ENCODE measurements at places on chromosomes 12 and 14. TPM values are rescaled to one million over a fixed set of nuclear protein-coding genes. Genes with fewer than 3 reads are reported as not detected.

Gene LBHD2
- total RNA-seq: not detected

Gene MANSC1
- total RNA-seq: 6.6 TPM

Gene NTF3
- 1.4 TPM for total RNA-seq

Gene PTPN6
- total RNA-seq: 38.9 TPM

Gene SLC24A4
- total RNA-seq: 0.29 TPM

Gene ENDOU
- not detected for total RNA-seq

Gene KCNH5
- 2.5 TPM for total RNA-seq

Gene TMEM263
- 25.7 TPM for total RNA-seq

Gene CD163
- 11.6 TPM for total RNA-seq

Gene EXOC3L4
- total RNA-seq: 2.5 TPM

Gene CLEC1B
- not detected for total RNA-seq

Gene TBX3
- 57.9 TPM for total RNA-seq

Gene GDF11
- 35.3 TPM for total RNA-seq

Gene ABCC9
- 0.42 TPM for total RNA-seq

GRCh38 chr14:90576581-90576980 lies 179.8 kb downstream of the CALM1 start:
- peaks cover 5% of the 10 kb centered on the region for H3K36me3 ChIP-seq
- no peak overlapping the region for H3K27ac ChIP-seq

GRCh38 chr12:14836336-14837210 lies 6.8 kb downstream of the ART4 start:
- DNase-seq: no peak
- H3K27ac ChIP-seq: no peak overlapping the region
- no peaks in the 10 kb centered on the region for H3K4me1 ChIP-seq
- H3K36me3 ChIP-seq: no peaks in the 10 kb centered on the region

GRCh38 chr12:85956081-85956480 lies 82.0 kb downstream of the NTS start:
- no peaks in the 10 kb centered on the region for H3K4me1 ChIP-seq
- H3K4me3 ChIP-seq: no peak overlapping the region
- no peak overlapping the region for H3K27ac ChIP-seq
- no peak for DNase-seq
- no peaks in the 10 kb centered on the region for H3K36me3 ChIP-seq

GRCh38 chr12:31650918-31651317 lies 8.6 kb upstream of the ETFBKMT start:
- H3K36me3 ChIP-seq: no peaks in the 10 kb centered on the region
- peak; percentile 32 for DNase-seq
- H3K4me3 ChIP-seq: no peak overlapping the region
- H3K4me1 ChIP-seq: no peaks in the 10 kb centered on the region

DNA sequence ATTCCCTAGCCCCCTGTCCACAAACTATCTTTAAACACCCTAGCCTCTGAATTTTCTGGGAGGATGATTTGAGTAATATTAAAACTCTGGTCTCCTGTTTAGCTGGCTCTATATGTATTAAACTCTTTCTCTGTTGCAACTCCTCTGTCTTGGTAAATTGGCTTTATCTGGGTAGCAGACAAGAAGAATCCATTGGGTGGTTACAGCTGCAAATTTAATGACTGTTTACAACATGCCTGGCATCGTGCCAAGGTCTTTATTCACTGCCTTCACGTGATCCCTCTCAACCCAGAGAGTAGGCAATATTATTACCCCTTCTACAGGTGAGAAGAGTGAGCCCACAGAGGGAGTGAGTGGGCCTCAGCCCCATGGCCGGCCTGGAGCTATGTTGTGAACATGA lies 77.8 kb upstream of the MYL2 start:
- no peaks in the 10 kb centered on the region for H3K27me3 ChIP-seq
- H3K36me3 ChIP-seq: no peaks in the 10 kb centered on the region
- H3K27ac ChIP-seq: no peak overlapping the region

DNA sequence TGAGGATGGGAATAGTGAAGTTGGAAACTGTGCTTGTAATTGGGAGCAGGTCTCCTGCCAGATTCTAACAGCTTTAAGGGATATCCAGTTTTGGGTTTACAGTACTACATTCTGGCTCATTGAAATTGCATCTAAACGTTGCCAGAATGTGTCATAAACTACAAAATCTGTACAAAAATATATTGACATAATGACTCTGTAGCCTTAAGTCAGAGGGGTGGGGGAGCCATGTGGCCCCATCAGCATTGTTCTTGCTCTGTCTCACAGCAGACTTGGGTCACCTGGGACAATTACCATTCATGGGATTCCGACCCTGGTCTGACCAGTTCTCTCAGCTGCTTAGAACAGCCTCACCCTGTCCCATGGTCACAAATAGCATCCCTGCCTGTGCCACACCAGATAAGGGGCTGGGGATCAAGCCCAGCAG lies 43.3 kb upstream of the MED13L start:
- DNase-seq: no peak
- no peaks in the 10 kb centered on the region for H3K36me3 ChIP-seq
- H3K27ac ChIP-seq: no peak overlapping the region
- no peak overlapping the region for H3K4me3 ChIP-seq
- H3K27me3 ChIP-seq: no peaks in the 10 kb centered on the region

GRCh38 chr14:105061428-105062047 lies 3.7 kb downstream of the GPR132 start:
- no peaks in the 10 kb centered on the region for H3K36me3 ChIP-seq
- peak; percentile 44 for DNase-seq
- no peak overlapping the region for H3K4me3 ChIP-seq
- no peak overlapping the region for H3K27ac ChIP-seq

GRCh38 chr14:59803052-59803540 lies 67.5 kb downstream of the RTN1 start:
- H3K27me3 ChIP-seq: no peaks in the 10 kb centered on the region
- H3K4me1 ChIP-seq: peaks cover 8% of the 10 kb centered on the region
- DNase-seq: no peak
- H3K36me3 ChIP-seq: no peaks in the 10 kb centered on the region
- no peak overlapping the region for H3K27ac ChIP-seq

GRCh38 chr14:23209651-23210423 lies 26.4 kb upstream of the SLC7A8 start:
- H3K36me3 ChIP-seq: no peaks in the 10 kb centered on the region
- H3K4me3 ChIP-seq: no peak overlapping the region
- H3K27me3 ChIP-seq: no peaks in the 10 kb centered on the region
- no peaks in the 10 kb centered on the region for H3K4me1 ChIP-seq

DNA sequence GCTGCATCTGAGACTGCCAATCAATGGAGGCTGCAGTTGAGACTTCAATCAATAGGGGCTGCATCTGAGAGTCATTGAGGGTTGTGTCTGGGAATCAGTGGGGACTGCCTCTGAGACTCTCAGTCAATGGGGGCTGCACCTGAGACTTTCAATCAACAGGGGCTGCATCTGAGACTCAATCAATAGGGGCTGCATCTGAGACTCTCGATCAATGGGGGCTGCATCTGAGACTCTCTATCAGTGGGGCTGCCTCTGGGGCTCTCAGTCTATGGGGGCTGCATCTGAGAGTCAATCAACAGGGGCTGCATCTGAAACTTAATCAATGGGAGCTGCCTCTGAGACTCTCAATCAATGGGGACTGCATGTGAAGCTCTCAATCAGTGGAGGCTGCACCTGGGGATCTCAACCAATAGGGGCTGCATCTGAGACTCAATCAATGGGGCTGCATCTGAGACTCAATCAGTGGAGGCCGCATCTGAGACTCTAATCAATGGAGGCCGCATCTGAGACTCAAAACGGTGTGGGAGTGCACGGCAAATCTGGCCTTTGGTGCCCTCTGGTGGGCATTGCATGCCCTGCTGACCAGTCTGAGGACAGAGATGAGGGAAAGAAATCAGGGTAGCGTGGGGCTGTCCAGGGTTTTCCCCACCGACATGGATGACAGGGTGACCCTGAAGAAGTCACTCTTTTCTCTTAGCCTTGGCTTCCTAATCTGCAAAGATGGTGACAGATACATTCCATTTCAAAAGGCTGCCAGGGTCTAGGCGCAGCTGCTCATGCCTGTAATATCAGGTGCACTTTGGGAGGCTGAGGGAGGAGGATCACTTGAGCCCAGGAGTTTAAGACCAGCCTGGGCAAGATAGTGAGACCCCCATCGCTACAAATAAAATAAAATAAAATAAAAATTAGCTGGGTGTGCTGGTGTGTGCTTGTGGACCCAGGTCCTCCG lies 41.3 kb upstream of the EIF5 start:
- H3K4me1 ChIP-seq: no peaks in the 10 kb centered on the region
- no peaks in the 10 kb centered on the region for H3K27me3 ChIP-seq
- no peak overlapping the region for H3K27ac ChIP-seq
- no peaks in the 10 kb centered on the region for H3K36me3 ChIP-seq
- peak; percentile 92 for DNase-seq
- H3K4me3 ChIP-seq: no peak overlapping the region

DNA sequence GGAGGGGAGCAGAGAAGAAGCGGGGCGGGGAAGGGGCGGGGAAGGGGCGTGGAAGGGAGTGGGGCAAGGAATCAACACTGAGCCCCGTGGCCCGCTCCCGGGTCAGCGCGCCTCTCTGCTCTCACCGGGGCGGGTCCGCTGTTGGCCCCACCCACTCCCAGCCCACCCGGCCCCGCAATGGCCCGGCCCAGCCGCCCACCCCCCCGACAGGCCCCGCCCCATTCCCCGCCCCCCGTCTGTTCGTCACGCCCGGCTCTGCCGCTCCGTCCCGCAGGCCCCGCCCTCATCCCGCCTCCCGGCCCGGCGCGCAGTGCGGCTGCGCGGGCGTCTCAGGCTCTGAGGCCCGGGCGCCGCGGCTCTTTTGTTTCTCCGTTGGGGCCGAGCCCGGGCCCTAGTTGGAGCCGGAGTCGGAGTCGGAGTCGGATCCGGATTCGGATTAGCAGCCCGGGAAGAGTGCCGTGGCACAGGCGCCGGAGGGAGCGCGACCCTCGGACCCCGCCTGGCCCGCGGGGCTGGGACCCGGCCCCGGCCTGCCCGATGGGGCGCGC lies at the start of gene ULK1:
Gene ULK1, plus strand, starts transcription at position 310 of the 548 bp plus-strand sequence. CDS start 380 bp downstream, outside the sequence.
- peak; percentile 99 for DNase-seq
- no peaks in the 10 kb centered on the region for H3K4me1 ChIP-seq
- H3K4me3 ChIP-seq: peak within 1 kb of the TSS; percentile 87
- peaks cover 15% of the 10 kb centered on the region for H3K36me3 ChIP-seq
- H3K27ac ChIP-seq: peak within 1 kb of the TSS; percentile 75

DNA sequence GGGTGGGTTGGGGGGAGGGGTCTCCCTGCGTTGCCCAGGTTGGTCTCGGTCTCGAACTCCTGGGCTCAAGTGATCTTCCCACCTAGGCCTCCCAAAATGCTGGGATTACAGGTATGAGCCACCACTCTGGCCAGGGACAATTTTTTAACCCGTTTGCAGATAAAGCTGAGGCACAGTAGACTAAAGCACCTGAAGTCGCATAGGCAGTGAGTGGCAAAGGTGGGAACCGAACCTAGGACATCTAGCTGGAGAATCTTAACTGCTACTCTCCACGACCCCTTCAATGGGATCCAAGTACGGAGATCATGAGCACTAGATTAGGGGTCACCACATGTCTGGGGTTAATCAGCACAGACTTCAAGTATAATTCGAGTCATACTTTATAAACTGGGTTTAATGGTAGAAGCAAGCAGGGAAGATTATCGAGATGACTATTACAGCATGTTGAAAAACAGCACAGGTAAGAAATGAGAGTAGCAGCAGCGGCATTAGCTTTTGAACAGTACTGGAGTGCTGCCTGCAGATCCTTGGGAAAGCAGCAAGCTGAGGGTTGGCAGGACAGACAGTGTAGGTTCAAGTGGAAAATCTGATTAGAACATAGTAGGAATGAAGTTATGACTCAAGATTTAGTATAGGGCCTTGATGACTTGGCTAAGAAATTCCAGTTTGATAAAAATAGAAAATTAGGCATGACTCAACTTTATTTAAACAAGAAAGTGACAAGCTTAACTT lies 23.9 kb downstream of the NID2 start:
- no peaks in the 10 kb centered on the region for H3K36me3 ChIP-seq
- no peaks in the 10 kb centered on the region for H3K27me3 ChIP-seq
- H3K4me3 ChIP-seq: no peak overlapping the region
- no peak for DNase-seq
- H3K4me1 ChIP-seq: peaks cover 5% of the 10 kb centered on the region

DNA sequence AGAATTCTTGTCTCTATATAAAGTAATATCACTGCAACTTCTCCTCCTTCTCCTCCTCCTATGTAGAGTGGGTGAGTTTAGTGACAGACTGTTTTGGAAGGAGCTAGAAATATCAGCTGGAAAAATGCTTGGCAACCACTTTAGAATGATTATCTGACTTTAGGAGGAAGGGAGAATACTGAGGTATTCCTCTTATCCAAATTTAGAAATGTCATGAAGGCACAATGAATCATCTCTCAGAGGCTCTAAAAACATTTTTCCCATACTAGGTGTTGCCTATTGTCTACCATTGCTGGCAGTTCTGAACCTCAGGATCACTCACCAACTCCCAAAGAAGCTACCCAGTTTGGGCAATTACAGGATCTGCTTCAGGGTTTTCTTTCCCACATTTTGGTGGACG lies 306.6 kb upstream of the ATP2B1 start:
- no peaks in the 10 kb centered on the region for H3K27me3 ChIP-seq
- H3K4me3 ChIP-seq: no peak overlapping the region
- H3K36me3 ChIP-seq: no peaks in the 10 kb centered on the region
- no peak overlapping the region for H3K27ac ChIP-seq
- no peak for DNase-seq

GRCh38 chr12:90745211-90745610 lies 209.8 kb downstream of the CCER1 start:
- no peak for DNase-seq
- H3K4me1 ChIP-seq: no peaks in the 10 kb centered on the region
- H3K27ac ChIP-seq: no peak overlapping the region
- no peaks in the 10 kb centered on the region for H3K27me3 ChIP-seq

GRCh38 chr12:12749433-12749832 lies 32.3 kb downstream of the CDKN1B start:
- no peak for DNase-seq
- H3K27me3 ChIP-seq: no peaks in the 10 kb centered on the region
- H3K4me3 ChIP-seq: no peak overlapping the region
- H3K4me1 ChIP-seq: peaks cover 22% of the 10 kb centered on the region
- H3K36me3 ChIP-seq: no peaks in the 10 kb centered on the region

- peak; percentile 81 for DNase-seq
- no peaks in the 10 kb centered on the region for H3K27me3 ChIP-seq
- no peaks in the 10 kb centered on the region for H3K36me3 ChIP-seq
- H3K27ac ChIP-seq: no peak overlapping the region
Observed at GRCh38 chr12:104733717-104734175, 224.3 kb downstream of the SLC41A2 start.

DNA sequence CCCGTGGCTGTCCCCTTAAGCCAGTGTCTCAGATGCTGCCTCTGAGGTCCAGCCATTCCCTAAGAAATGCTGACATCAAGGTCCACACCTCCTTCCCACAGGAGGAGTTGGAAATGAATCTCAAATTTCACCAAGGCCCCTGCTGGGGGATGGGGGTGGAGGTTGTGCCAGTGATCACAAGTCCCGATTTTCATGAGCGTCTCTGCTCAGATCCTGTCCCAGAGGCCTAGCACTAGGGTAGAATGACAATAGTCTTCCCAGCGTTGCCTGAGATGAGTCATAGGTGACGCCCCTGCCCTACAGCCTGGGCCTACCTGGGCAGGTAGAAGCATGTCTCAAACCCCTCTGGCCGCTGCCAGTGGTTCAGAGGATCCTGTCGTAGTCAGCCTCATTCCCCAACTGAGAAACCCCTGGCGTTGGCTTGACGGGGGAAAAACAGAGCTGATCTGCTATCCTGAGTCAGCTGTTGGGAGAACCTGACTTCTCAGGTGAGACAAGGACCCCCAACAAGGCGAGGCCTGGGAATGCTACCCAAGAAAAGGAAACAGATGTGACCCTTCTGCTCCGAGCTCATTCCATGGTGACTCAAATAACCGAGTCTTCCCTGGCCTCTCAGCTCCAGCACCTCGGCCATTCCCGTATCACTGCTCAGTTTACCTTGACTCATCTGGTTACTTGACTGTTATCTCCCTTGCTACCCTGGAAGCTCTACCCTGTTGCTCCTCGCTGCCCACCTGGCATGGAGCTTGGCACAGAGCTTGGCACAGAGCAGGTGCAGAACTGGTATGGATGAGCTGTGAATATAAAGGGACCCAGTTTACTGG lies 21.8 kb upstream of the SPPL3 start:
- H3K4me1 ChIP-seq: no peaks in the 10 kb centered on the region
- no peak overlapping the region for H3K4me3 ChIP-seq
- H3K27ac ChIP-seq: no peak overlapping the region
- H3K27me3 ChIP-seq: no peaks in the 10 kb centered on the region
- H3K36me3 ChIP-seq: no peaks in the 10 kb centered on the region
